SHP77 treated with DMSO at 0.1 percent for 48 hours (cell line): ENCODE measurements at places on chromosomes 2 and 18.

DNA sequence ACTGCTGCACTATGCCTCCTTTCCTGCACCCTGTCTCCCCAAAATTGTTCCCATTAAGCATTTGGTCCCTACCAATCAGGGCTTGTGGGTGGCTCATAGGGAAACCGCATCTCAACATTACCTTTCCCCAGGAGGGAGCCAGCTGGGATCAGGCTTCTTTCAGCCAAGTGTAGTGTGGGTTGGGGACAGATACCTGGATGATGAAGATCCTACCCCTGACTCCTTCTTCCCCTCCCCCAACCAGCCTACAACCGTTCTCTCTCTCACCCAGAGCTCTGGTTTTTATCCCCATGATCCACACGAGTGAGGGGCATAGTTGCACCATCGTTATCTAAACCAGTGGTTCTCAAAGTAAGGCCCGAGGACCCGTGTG lies 40.0 kb downstream of the ACOXL start:
- no peak for DNase-seq

GRCh38 chr2:144351687-144352086 lies 168.2 kb downstream of the ZEB2 start:
- no peak for DNase-seq

DNA sequence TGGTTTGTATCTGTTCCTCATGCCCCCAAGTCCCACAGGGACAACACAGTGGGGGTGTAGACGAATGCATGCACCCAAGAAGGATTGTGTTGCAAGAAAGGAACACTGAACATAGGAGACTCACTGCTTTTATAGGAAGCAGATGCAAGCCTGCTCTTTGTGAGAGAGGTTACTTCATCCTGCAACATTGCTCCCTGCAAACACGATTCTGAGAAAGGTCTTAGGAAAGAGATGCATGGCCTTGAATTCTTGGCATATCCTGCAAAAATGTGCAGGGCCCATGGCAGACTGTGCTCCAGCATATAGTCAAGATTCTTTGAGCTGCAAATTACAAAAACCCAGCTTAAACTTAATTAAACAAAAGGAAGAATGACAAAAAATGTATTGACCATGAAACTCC lies 312.2 kb upstream of the MGAT5 start:
- DNase-seq, result no peak

GRCh38 chr2:150296770-150297546 lies 190.5 kb downstream of the RND3 start:
- no peak for DNase-seq

- DNase-seq, result no peak
Measured at GRCh38 chr18:74216661-74217110, 68.4 kb downstream of the TIMM21 start.
